ENCODE measurements at places on chromosomes 5 and 9.

GRCh38 chr5:136522217-136522956 is 157.0 kb upstream of the TRPC7 start:
- no peak for DNase-seq

GRCh38 chr9:89865981-89866380 is 261.2 kb downstream of the GADD45G start:
- DNase-seq = no peak

DNA sequence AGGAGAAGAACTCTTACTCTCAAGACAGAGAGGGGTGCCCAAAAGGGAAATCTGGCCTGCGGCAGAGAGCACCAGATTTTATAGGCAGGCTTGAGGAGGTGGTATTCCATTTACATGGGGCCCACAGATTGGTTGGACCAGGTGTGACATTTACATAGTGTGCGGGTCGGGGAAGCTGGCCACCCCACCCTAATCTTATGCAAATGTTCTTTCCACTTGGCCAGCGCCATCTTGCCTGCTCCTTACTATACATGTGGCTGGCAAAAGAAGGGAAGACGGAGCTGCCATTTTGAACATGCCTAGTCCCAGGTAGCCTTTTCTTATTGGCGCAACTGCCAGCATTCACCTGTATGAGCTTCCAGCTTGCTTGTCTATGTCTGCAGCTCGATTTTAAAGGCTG is 34.8 kb downstream of the PLEKHG4B start:
- no peak for DNase-seq

DNA sequence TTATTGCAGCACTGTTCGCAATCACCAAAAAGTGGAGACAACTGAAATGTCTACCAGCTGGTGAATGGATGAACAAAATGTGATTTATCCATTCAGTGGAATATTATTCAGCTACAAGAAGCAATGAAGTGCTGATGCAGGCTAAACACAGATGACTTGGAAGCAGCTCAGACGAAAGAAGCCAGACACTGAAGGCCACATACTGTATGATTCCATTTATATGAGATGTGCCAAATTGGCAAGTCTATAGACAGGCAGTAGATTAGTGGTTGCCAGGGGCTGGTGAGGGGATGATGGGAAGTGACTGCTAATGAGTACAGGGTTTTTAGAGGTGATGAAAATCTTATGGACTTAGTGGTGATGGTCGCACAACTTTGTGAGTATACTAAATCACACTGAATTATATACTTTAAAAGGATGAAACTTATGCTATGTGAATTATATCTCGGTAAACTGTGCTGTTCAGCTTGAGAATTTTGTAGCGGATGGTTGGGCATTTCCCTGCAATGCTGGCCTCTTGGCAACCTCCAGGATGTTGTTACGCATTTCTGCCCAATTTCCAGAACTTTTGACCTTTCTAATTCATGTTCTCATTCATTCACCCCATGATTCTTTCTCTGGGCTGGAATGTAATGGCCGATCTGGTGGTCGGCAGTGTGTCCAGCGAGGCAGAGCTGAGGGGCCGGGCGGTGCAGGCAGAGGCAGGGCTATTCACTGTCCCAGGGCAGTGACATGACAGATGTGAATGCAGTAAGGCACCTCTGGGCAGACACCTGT is 22.0 kb upstream of the WNK2 start:
- DNase-seq = no peak

- DNase-seq = no peak
These were observed 23.9 kb downstream of the MLLT3 start for GRCh38 chr9:20598367-20598766.

GRCh38 chr9:131361202-131361833 is 32.6 kb upstream of the PRRC2B start:
- DNase-seq = no peak

DNA sequence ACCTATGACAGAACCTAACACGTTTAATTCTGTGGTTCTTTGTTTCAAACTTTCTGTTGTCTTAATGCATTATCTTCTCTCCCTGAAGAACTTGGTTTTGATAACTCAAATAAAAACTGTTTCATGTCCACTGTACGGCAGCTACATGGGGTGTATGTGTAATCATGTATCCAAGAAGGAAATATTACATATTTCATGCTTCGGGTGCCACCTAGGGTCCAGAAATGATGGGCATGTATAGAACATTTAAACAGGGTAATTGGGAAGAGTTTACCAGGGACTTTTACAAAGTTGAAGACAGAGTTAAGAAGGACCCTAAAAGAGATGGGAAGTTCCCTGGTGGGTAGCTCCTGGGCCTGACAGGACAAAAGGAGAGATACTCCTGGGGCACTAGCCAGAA is 291.3 kb downstream of the FBXL7 start:
- DNase-seq = no peak

DNA sequence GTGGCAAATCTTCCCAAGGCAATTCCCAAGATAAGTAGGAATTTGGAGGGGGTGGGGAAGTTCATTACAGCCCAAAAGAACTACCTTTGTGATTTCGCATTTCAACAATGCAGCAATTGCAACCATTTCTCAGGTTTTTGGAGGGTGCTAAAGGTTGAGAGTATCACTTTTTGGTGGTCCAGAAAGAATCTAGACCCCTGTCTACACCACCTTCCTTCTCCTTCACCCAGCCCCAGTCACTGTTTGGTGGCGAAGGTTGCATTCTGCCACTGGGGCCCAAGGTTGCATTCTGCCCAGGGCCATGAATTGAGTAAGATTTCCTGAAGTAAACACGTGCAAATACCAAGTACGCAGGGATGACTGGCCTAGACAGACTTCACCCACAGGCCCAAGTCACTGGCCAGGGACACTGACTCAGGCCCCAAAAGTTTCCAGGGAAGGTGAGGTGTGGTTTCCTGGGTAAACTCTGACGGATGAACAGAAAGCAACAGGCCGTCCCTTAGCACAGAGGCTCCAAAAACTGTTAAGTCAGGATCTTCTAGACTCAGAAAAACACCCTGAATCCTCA is 5.7 kb downstream of the PDE6A start:
- no peak for DNase-seq

DNA sequence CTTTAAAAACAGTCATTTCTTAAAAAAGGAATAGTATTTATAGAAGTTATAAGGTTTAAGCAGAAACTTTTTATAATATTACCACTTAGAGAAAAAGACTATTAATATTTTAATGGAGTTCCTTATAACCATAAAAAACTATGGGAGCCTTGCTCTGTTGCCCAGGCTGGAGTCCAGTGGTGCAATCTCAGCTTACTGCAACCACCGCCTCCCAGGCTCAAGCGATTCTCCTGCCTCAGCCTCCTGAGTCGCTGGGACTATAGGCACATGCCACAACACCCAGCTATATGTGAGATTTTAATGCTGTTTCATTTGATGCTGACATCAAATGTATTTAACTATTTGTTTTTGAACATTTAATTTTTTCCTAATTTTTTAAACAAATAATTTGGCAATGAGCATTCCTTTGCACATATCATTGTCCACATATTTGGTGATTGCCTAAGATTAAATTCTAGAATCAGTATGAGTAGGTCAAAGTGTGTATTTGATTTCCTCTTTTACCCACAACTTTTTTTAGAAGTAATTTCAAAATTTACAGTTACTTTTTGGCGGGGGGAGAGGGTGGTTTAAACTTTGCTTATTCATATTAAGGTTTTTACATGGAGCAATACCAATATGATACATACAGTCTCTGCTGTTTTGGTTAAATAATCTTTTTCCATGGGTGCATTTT is 235.5 kb downstream of the ARHGEF28 start:
- DNase-seq = no peak

DNA sequence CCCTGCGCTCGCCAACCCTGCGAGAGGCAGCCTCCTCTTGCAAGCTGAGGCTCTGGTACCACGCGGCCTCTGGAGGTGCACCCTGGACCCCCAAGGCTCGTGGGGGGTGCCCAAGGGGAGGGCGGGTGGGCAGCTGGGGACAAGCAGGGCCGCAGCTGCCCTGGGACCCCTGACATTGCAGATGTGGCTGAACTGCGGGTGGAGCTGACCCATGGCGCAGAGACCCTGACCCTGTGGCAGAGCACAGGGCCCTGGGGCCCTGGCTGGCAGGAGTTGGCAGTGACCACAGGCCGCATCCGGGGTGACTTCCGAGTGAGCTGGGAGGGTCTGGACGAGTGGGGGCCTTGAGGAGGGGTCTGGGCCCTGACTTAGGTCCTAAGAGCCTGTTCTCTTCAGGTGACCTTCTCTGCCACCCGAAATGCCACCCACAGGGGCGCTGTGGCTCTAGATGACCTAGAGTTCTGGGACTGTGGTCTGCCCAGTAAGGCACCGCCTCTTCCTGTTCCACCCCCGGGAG is 1.5 kb downstream of the MAMDC4 start:
- DNase-seq = no peak

- DNase-seq = no peak
These were observed 107.8 kb downstream of the SMIM23 start for GRCh38 chr5:171893290-171893886.

DNA sequence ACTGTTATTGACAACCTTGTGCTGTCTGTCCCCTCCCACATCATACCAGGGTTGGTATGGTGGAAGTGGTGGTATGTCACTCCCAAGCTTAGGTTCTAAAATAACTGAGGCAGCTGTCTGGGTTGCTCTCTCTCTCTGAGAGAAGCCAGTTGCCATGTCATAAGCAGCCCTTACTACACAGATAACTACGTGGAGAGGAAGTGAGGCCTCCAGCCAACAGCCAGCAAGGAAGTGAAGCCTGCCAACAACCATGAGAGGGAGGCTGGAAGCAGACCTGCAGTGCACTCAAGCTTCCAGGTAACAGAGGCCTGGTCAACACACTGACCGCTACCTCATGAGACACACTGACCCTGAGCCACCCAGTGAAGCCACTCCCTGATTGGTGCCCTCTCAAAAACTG is 18.6 kb downstream of the CTNNAL1 start:
- no peak for DNase-seq

GRCh38 chr5:127871503-127872153 is 168.4 kb downstream of the CCDC192 start:
- DNase-seq = no peak

DNA sequence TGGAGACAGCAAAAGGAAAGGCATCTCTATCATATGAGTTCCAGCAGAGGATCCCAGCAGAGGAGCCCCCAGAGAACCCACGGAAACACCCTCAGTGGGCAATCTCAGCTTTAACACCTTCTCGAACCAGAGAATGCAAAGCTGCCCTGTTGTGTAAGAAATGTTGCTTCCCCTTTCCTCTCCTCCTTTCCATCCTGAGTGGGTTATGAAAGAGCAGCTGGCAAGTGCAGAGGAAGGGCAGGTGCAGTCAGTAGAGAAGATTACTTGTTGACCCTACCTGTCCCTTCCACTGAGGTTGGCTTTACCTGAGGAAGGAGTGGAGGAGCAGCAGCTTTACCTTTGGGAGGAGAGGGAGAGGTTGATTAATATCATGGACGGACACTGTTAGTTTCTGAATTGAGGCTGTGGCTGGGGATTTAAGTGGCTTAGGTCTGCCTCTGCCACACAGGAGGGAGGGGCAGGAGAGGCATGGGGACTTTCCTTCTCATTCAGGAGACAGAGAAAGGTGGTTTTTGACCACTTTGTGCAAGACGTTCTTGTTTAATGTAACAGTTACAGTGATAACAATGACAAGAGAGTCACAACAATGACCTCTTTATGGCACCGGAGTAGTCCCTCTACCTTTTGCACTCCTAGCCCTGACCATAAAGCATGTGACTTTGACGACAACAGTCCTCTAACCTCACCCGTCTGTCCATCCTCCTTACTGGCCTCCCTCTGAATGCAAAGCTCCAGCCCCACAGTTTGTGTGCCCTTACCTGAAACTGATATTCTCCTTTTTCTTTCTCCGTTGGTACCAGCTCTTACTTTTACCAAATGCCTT is 254.8 kb downstream of the NSG2 start:
- no peak for DNase-seq

- no peak for DNase-seq
These were observed 24.1 kb downstream of the IL33 start for GRCh38 chr9:6239694-6240093.

Measured in right kidney (tissue), 9 donors.